ENCODE measurements at places on chromosomes 11 and 22. TPM values are rescaled to one million over a fixed set of nuclear protein-coding genes. Genes with fewer than 3 reads are reported as not detected.
A peak's percentile ranks its signal among the peaks of the same experiment; 100 is the strongest.

DNA sequence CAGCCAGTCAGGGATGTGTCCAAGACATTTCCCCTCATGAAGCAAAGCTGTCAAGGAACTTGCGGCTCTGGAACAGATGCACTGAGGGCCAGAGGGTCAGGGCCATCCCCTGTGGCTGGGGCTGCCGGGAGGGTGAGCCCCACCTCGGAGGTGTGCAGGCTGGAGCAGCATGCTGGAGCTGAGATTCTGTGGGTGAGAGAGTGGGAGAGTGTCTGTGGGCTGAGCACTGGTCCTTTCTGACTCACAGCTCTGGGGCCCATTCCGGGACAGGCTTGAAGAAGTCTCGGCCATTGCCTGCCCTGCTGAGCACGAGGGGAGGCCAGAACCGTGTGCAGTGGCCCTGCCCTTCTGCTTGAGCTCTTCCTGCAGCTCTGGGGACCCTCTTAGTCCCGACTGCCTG lies 2.1 kb downstream of the OMP start:
- DNase-seq: no peak

GRCh38 chr11:47259232-47259977 lies 1.6 kb downstream of the NR1H3 start:
- DNase-seq: peak; percentile 45

GRCh38 chr22:25402160-25402500 lies 162.3 kb upstream of the GRK3 start:
- DNase-seq: no peak

- DNase-seq: no peak
Measured at GRCh38 chr11:79813551-79813950, 372.7 kb upstream of the TENM4 start.

DNA sequence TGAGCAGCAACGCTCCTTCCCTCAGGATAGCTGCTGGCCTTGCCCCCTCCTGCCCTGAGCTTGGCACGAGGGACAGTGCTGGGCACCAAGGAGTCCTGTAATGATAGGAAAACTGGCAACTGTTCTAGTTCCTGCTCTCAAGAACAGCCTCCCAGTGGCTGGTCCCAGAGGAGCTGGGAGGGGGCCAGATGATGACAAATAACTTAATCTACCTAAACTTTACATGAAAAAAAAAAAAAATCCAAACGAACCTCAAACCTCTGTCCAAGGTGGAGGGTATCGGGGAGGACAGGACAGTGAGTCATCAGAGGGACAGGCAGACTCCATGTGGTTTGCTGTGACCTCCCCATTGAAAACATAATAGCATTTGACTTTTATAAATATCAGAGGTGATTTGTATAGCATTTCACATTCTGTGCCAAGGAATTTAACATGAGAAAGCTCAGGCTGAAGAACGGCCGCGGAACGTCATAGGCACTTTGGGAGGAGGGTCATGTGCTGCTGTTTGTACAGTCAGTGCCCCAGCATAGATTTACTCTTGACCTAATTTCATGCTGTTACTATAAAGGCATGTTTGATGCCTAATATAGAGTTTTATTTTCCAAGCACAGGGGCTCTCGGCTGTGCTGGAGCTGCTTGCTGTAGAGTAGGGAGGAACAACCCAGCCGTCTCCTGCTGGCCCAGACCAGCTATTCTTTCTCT lies 98.2 kb upstream of the NNMT start:
- DNase-seq: peak; percentile 83

Gene PDE2A
- total RNA-seq: 0.09 TPM

DNA sequence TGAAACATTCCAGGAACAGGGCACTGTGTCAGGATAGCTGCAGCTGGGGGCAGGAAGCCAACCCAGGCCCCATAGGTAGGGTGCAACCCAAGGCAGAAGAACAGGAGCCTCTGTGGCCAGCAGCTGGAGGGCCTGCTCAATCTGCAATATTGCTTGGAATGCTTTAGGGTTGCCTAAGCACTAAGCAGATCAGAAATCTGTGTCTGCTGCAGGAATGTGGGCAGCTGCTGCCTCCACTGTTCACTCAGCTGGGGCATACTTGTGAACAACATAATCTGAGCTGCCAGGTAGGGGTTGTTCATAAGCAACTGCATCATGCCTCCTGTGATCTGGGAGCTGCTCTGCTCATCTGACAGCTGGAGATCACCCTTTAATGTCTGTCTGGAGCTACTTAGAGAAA lies 1.7 kb downstream of the UBQLNL start:
- DNase-seq: no peak

DNA sequence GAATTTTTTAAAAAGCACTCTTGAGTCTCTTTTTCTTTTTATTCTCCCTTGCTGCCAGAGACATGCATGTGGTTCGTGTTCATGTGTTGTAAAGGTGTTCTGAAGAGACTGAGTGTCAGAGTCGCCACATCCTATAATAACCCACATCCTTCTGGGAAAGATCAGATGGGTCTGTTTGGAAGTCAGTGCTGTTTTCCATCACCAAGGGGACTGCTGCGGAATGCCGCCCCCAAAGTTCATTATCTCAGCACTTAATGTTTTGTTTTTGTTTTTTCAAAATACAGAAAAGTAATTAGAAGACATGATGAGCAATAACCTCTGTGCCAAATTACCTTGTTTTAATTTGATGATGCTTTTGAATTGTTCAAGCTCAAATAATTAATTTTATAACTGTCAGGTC lies 56.9 kb upstream of the EIF3M start:
- DNase-seq: no peak

- no peak for DNase-seq
Measured at GRCh38 chr11:68683121-68683520, 1.2 kb upstream of the GAL start.

Gene CCDC116
- 0.29 TPM for total RNA-seq

DNA sequence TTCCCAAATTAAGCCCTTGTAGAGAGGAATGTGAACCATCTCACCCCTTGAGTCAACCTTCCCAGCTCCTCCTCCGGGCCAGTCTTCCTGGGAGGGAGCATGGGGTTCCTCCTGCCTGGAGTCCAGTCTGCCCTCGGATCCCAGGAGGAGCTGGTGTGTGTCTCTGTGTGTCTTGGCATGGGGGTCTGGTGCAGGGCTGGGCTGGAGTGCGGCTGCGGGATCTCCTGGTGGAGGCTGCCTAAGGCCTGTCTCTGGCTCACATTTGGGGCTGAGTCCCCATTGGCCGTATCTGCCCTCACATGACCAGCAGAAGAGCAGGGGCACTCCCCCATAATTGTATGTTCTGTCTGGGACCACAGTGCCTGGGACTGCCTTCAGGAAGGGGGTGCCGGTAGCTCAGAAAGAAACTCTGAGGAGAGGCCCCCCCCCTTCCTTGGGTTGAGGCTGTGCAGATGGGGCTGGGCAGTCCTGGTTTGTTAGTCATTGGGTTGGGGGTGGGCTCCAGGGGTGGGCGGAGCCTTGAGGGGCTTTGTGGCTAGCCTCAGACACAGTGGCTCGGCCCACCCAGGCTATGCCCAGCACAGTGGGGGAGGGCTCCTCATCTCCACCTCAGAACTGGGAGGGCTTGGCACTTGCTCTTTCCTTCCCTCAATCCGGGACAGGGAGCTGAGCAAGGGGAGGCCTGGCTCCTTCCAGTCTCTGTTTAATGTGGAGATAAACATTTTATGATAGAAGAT lies 2.9 kb downstream of the C1QTNF5 start:
- peak; percentile 66 for DNase-seq

Gene BRD1
- total RNA-seq: 20.1 TPM

Gene ANO5
- 1.3 TPM for total RNA-seq

DNA sequence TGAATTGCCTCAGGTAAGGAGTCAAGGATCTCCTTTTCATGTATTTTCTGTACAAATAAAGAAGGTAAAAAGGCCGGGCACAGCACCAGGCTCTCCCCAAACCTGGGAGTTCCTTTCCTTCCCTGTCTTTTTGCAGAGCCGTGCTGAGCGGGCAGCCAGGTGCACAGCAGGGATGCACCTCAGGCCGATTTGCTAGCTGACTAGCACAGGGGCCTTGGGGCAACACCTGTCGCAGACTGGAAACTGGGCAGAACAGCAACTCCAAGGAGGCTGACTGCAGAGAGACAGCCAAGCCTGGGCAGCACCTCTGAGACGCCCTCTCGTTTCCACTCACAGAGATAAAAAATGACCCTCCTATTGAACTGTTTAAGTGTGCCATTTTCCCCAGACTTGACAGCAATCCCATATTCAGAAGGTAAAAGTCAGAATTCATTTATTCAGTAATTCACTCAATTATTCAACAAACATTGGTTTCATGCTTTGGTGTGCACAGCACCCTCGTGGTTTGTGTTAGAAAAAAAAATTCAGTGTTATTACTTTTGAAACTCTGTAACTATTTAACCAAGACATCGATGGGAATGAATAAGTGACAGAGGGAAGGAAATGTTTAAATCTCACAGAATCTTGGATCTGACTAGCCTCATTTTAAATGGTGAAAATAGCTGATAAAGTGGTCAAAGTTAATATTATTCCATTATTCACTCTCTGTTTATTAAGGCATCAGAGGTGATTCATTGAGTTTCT lies 120.9 kb downstream of the GALNT18 start:
- DNase-seq: no peak

Gene TMEM132A
- 82.6 TPM for total RNA-seq

DNA sequence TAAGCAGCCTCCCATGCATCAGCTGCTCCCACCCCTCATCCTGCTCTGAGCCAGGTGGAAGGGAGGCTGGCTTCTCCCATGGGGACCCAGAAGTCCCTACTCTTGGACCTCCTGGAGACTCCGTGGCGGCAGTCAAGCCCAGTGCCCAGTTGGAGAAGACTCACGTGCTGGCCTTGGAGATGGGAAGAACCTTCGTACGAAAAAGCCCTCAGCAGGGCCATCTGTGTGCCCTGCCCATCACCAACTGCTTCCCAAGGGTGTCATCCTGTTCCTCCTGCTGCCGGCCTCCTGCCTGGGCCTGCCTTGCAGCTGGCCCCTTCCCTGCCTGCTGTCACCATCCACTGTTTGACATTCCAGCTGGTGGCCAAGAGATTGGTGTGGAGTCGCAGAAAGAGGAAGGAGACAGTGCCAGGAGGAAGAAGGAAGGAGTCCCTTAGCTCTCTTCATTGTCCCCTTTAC lies 28.0 kb downstream of the ARHGAP1 start:
- DNase-seq: no peak

- no peak for DNase-seq
Measured at GRCh38 chr11:11461473-11461872, 108.4 kb upstream of the CSNK2A3 start.

- DNase-seq: no peak
Measured at GRCh38 chr11:68550485-68550817, 89.9 kb downstream of the PPP6R3 start.

- peak; percentile 73 for DNase-seq
Measured at GRCh38 chr11:123429913-123430720, at the start of gene GRAMD1B. Gene GRAMD1B, plus strand, starts transcription at chr11:123430269. Its CDS starts 524 bp downstream, at chr11:123430793.

- no peak for DNase-seq
Measured at GRCh38 chr22:37370306-37370979, 56.8 kb downstream of the ELFN2 start.

All from Daoy (cell line).